ENCODE measurements at places on chromosomes 13 and 19. TPM values are rescaled to one million over a fixed set of nuclear protein-coding genes. Genes with fewer than 3 reads are reported as not detected.

CCNA1 gene
- total RNA-seq = 9.6 TPM

PRTN3 gene
- 0.58 TPM for total RNA-seq

DPRX gene
- not detected for total RNA-seq

DMKN gene
- 84.6 TPM for total RNA-seq

YJEFN3 gene
- total RNA-seq = 4.7 TPM

APLP1 gene
- 1.7 TPM for total RNA-seq

ZNF813 gene
- total RNA-seq = 2.8 TPM

Measured in lung (tissue), 17 donors.